Naive thymus-derived CD8-positive, alpha-beta T cell (primary cell): ENCODE measurements at places on chromosomes 2 and 18.

GRCh38 chr2:113200736-113201490, 27.1 kb downstream of the PSD4 start:
- DNase-seq, result no peak

DNA sequence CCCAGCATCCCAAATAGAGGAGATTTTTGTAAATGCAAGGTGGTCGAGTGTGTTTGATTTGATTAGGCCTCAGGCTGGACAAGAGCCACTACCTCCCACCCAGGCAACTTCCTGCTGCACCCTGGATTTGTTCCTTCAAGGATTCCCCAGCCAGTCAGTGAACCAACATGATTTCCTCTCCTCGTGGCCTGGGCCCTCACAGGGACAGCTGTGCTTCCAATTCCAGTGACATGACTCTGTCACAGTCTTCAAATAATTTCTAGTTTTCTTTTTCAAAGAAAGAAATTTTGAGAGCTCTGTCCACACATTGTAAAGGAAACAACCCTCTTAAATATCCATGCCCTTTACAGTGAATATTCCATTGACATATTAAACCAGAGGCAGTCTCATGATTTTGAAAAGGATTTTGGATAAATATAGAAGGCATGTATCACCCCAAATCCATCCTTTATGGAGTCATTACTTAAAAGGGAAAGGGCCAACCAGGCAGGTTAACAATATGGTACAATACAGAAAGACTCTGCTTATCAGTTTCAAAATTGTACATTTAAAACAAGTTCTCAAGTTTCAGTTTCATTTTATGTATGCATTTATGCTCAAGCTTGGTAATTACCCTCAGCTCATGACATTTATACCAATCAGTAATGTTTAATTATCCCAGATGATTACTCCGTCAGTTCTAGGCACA, 121.3 kb upstream of the FOSL2 start:
- DNase-seq, result no peak

- DNase-seq, result peak; percentile 8
Measured at GRCh38 chr18:36828157-36828629, 609 bp downstream of the TPGS2 start.

GRCh38 chr2:45119038-45119437, 109.8 kb upstream of the SIX2 start:
- no peak for DNase-seq

DNA sequence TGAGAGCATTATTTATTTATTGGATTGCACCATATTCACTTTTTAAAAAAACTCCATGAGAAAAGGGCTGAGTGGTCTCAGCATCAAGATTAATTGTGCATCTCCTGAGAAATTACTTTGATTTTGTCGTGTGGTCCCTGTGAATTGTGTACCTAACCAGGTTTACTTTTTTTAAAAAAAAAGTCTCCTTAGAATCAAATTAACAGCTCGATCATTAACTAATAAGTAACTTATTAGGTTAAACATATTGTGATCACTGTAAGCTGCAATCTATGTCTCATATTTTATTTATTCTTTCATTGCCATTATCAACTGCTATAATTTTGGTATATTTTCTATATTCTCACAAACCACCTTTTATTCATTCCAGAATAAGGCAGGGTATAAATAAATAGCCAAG, 318.2 kb downstream of the ADCYAP1 start:
- DNase-seq, result no peak

DNA sequence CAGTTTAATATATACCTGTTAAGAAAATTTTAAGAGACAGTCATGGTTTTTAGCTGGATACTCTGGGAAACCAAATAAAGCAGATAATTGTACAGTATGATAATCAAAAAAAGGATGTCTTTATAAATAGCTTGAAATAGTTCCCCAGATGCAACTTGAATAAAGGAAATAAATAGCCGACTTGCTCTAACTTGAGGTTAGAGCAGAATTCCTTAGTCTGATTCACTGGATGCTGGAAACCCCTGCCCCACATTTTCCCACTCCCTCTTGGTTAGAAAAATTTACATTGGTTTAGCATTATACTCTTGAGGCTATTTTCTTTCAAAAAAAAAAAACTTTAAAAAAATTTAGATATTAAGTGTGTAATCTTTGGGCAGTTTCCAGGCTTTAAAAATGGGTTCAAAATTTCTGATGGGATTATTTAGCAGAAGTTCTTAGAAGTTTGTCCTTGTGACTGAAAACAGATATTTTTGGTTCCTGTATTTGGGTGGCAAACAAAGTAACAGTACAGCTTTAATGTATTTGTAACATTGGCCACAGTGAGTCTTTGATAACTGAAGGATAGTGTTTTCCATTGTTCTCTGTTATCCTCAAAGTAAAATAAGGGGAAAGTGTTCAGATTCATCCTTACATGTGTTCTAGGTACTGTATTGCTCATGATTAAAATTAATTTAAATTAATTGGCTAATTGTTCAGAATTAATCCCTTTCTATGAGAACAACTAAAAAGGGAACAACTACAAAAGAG, 39.6 kb downstream of the ITGAV start:
- DNase-seq, result no peak
